ENCODE measurements at places on chromosomes 13 and 19.

GRCh38 chr13:42753697-42754096 is 27.7 kb upstream of the FAM216B start:
- DNase-seq, result no peak

DNA sequence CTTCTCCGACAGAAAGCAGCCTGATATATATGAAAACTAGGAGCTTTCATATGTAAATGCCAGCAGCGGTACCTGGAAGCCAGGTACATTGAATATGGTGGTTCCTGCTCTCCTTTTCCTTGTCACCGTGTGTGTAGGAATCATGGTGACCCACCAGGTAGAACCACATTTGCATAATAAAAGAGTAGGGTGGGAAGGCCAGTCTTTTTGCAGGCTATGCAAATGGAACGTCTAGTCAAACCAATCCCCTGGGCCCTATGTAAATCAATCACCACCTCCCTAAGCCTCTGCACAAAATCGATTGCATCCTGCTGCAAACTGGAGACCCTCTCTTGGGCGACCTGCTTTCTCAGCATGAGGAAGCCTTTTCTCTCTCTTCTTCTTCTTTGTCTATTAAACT is 22.2 kb upstream of the ZNF181 start:
- no peak for DNase-seq

DNA sequence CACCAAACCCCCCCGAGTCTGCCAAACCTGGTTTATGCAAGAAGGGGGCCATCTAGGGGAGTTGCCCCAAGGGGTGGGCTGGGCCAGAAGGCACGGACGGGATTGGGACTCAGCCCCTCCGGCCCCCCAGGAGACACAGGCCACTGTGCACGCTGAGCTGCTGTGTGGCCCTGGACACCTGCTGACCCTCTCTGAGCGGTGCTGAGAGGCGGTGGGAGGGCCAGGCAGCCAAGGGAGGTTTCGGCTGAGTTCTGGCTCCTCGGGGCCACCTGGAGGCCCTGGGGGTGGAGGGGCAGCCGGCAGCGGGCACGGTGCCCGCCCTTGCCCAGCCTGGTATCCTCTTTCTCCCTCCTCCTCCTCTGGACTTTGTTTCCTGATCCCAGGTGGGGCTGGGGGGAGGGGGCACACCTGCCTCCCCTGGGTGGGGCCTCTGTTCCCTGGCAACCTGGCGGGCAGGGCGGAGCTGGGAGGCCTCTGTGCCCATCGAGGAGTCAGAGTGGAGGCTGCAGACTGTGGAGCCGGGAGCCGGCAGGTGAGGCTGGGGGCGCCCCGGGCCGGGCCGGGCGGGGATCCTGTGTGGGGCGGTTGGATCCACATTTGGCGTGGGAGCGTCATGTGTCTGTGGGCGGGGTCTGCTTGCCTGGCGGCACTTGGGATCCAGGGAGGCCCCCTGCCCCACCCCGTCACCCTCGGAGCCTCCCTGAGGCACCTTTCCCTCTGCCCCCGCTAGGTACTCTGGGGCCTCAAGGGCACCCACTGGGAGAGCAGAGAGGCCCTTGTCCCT is at the start of gene MISP:
Gene MISP (plus strand): TSS at position 473 of the 784 bp plus-strand sequence. CDS start 5,835 bp downstream, outside the sequence.
- no peak for DNase-seq

DNA sequence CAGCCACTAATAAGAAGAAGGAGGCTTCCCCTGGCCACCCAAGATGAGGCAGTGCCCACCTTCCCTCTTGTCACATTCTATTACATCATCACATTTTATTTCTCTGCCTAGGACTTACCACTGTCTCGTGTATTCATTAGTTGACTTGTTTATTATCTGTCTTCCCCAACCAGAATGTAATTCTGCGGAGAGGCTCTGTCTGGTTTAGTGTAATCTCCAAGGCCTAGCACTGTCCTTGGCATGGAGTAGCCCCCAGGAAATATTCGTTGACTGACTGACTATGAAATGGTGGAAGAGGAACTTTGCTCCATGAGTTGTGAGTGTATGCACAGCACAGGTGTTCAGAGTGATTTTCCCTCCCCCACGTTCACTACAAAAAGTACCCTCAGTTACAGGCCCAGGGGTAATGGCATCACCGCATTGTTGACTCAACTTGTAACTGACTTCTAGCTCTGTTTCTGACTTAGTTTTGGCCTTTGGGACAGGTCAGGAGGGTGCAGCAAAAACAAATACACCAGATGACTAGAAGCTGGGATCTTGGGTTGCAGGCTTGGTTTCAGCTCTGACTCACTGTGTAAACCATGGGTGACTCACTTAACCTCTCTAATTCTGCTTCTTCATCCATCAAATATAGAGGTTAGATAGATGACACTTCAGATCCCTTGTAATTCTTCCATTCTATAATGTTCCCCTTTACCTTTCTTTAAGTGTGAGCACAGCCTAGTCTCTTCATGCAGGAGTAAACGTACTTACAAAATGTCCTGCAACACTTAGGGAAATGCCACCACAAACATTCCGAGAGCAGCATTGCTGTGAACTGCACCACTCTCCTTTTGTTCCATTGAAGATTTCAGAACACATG is 229.7 kb downstream of the KCNRG start:
- peak; percentile 45 for DNase-seq

- DNase-seq, result no peak
Measured at GRCh38 chr19:36838784-36839324, 667 bp upstream of the ZNF790 start.

GRCh38 chr13:39530916-39531315 is 72.1 kb downstream of the LHFPL6 start:
- no peak for DNase-seq

DNA sequence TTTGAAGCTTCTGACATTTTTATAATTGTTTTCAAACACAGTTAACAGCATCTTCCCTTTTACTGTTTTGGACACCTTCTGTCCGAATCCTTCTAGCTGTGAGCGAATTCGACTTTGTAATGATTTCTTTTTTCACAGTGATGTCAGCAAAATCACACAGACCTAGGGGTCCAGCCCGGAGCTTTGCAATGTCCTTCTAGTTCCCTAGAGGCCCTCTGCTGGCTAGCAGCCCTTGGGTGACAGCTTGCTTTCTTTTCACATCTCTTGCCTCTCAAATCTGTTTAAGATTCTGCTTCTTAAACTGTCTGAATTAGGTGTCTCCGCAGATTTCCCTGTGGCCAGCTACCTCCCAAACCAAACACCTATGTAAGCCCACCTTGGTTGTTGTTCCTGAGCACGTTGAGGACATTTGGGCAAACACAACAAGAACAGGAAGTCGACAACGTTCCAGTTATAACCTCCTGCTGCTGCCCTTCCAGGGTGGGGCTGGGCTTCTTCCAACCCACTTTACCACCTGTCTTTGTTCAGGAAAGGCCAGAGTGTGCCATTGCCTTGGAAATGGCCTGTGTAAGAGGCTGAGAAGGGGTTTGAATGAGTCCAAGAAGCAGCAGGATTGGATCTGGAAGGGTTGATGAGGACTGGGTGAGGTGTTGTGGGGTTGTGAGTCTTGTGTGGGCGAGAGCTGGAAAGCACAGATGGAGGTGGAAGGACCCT is 123.1 kb downstream of the ATP8A2 start:
- no peak for DNase-seq

DNA sequence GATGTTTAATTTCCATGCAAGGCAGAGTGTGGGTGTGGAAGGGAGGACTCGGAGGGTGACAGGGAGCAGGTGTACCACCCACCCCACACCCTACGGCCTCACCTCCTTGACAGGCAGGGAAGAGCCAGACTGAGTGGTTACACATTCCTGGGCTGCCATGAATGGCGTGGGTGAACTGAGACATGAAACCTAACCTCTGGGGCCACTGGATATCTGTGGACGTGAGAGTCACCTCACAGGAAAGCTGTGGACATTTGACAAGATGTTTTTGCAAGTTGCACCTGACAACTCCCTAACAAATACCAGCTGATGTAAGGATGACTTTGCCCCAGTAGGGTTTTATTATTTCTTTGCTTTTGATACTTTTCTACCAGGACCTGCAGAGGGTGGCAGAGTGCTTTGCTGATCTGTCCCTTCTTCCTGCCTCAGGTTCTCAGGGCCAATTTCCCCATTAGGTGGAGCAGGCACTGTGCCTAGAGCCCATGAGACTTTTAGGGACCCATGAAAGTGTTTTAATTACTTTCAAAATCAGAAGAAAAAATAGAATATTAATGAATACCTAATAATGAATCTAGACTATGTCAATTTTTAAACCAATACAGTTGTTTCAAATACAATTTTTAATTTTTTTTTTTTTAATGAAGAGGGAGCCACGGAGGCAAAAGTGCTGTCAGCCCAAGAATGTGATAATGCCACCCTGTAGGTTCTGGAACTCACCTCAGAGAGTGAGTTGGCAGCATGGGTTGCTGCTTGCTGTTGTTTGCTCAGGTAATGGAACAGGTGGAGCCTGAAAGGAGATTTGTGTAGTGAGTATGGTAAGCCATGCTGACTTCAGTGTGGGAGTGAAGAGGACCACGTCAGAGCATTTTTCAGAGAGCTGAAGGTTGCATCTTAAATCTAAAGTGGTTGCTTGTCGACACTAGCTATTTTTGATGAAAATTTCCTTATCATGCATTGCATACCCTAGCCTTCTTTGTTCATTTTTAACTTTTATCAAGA is 58.0 kb upstream of the CYSLTR2 start:
- peak; percentile 55 for DNase-seq

- DNase-seq, result no peak
Measured at GRCh38 chr13:40981949-40982348, 37.2 kb downstream of the ELF1 start.

- DNase-seq, result peak; percentile 81
Measured at GRCh38 chr19:20077791-20078463, at the start of gene ZNF90. ZNF90 (plus strand) TSS chr19:20078000; CDS start chr19:20078133, 133 bp downstream.

DNA sequence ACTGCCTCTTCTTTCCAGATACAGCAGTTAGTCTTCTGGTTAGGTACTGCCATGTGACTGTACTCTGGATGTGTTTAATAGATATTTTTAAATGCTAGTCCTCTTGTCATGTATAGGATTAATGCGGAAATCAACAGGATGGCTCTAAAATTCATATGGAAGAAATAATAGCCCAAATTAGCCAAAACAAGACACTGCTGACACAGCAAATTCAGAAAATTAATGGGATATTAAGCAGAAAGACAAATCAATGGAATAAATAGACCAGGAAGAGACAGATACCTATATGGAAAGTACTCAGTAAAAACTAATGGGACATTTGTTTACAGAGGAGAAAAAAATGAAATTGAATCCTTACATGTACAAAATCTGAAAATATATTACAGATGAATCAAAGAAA is 679.3 kb upstream of the PCDH20 start:
- DNase-seq, result no peak

GRCh38 chr19:46019270-46019669 is 3.6 kb downstream of the PGLYRP1 start:
- no peak for DNase-seq

DNA sequence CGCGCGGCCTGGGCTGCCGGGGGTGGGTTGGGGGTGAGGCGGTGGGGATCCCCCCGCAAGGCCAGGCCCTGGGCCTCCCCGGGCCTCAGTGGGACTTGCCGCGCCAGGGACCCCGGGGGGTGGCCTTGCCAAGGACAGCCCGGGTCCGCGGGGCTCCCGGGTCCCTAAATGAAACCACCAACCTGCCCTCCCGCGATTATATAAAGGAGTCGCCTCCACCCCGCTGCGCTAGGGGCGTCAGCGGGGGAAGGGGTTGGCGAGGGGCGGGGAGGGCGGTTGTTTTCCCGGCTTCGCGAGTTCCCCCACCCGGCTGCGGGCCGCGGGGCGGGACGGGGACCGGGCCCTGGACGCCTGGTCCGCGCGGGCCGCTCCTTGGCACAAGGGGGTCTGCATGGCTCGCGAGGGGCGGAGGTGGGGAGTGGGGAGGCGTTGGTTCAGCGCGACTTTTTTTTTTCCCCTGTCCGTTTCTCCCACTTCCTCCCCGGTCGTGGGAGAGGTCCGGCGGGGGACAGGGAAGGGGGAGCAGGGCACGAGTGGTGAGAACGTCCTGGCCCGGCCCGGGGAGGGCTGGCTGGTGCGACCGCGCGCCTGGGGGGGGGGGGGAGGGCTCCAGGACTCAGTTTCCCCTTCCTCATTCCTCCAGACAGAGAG is 822 bp upstream of the ZBTB7A start:
- no peak for DNase-seq

DNA sequence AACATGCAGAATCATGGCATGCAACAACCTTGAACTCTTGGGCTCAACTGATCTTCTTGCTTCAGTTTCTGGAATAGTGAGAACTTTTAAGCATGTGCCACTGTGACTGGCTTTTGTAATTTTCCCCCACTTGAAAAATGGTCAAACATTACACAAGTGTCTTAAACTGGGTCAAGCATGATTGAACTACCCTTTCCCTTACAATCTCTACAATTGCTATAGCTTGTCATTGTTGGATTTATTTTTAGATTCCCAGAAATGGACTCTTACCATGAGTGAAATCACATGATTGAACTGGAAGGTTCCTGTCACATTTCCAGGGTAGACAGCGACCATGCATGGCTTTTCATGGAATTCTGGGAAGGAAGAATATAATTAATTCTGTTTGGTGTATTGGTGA is 102.2 kb upstream of the TUBA3C start:
- no peak for DNase-seq

All from activated CD4-positive, alpha-beta T cell treated with anti-CD3 and anti-CD28 coated beads for 4 hours (primary cell).